Hepatocyte (in vitro differentiated cells): ENCODE measurements at places on chromosomes 4 and X. TPM values are rescaled to one million over a fixed set of nuclear protein-coding genes. Genes with fewer than 3 reads are reported as not detected.

The APLN gene
- polyA plus RNA-seq, result 0.30 and 0.92 TPM in 2 replicates

The CLCN4 gene
- 1.5 and 2.2 TPM in 2 replicates for polyA plus RNA-seq

The ATP7A gene
- 3.7 and 4.0 TPM in 2 replicates for polyA plus RNA-seq

The RAB33A gene
- polyA plus RNA-seq, result 7.7 and 11.2 TPM in 2 replicates

The MSX1 gene
- polyA plus RNA-seq, result 22.9 and 30.4 TPM in 2 replicates

The NRK gene
- 2.2 and 4.6 TPM in 2 replicates for polyA plus RNA-seq

The ARMCX1 gene
- polyA plus RNA-seq, result 35.2 and 41.5 TPM in 2 replicates

The GAB1 gene
- 6.0 and 10.9 TPM in 2 replicates for polyA plus RNA-seq
